ENCODE measurements at places on chromosomes 5 and 9.
A peak's percentile ranks its signal among the peaks of the same experiment; 100 is the strongest.

GRCh38 chr5:91272858-91273257 lies 110.3 kb downstream of the ARRDC3 start:
- DNase-seq, result no peak

GRCh38 chr5:173323106-173323798 lies 5.0 kb downstream of the STC2 start:
- no peak for DNase-seq

DNA sequence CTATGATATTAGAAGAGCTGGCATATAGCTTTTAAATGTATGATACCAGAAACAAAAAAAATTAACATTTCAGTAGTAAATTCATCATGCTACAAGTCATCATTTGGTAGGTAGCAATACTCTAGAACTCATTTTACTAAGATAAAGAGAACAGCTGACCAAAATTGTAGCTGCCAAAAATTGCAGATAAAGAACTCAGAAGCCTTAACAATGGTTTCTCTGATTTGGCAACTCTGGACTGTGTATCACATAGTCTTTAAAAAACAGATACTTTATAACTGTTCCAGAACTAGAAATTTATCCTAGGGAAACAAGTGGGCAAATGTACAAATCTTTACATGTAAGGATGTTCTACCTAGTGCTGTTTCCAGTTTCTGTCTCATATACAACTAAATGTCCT lies 33.9 kb downstream of the ZFR start:
- DNase-seq, result no peak

DNA sequence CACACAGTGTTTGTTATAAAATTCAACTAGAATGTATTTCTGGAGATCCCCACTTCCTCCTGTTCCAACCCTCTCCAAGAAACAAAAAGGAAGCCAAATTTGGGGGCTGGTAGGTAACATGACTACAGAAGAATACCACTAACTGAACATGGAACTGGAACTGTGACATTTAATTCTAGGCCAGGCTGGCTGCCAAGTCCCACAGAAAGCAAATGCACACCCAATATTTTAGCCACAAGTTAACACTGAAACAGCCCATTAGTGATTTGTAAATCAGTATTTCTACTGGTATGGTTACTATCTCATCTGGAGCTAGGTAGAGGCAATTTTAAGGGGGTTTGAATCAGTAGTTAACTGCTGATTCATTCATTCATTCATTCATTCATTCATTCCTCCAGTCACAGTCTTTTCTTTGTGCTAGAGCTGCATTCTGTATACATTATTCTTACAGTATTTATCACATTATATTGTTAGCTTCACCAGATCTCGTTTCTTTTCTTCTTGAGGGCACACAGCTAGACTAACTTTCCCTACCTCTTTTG lies 131.7 kb upstream of the GDNF start:
- no peak for DNase-seq

DNA sequence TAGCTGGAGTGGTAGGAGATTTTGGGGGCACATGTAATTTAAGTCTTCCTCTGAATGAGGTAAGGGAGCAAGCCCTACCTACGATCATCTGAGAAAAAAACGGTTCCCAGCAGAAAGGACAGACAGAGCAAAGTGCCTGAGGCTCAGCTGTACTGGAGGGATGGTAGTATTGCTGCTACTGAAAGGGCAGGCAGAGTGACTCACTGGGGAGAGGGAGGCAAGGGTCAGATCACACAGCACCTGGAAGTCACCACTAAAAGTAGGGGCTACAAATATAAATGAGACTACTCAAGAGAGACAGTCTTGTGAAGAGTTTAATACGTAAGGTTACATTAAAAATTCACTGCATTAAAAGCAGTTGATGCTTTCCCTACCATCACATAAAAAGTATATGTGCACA lies 75.9 kb downstream of the NFIB start:
- DNase-seq, result no peak

GRCh38 chr5:51632793-51633192 lies 249.5 kb downstream of the ISL1 start:
- no peak for DNase-seq

GRCh38 chr9:20593105-20593504 lies 29.2 kb downstream of the MLLT3 start:
- DNase-seq, result no peak

GRCh38 chr9:7169717-7170389 lies 412.1 kb downstream of the KDM4C start:
- no peak for DNase-seq

DNA sequence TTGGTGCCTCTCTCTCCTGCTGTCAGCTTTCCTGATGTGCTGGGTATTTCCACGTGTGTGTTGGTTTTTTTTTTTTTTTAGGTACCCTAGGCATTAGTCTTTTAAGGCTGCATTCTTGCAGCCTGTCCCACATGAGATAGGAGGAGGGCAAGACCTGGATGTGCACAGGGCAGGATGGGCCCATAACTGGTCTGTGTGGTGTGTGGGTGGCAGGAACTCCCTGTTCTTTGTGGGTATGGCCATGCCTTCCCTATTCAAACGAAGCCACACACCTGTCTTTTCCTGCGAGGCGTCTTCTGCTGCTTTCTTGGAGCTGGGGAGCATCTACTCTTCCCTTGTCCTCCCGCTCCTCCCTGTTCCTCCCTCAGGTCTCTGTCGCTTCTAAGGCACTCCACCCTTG lies 6.8 kb downstream of the SYK start:
- DNase-seq, result no peak

- DNase-seq, result peak; percentile 45
These were observed 297.3 kb downstream of the NR3C1 start for GRCh38 chr5:143106174-143106573.

GRCh38 chr5:28275931-28276330 lies 1237.5 kb upstream of the CDH9 start:
- no peak for DNase-seq

DNA sequence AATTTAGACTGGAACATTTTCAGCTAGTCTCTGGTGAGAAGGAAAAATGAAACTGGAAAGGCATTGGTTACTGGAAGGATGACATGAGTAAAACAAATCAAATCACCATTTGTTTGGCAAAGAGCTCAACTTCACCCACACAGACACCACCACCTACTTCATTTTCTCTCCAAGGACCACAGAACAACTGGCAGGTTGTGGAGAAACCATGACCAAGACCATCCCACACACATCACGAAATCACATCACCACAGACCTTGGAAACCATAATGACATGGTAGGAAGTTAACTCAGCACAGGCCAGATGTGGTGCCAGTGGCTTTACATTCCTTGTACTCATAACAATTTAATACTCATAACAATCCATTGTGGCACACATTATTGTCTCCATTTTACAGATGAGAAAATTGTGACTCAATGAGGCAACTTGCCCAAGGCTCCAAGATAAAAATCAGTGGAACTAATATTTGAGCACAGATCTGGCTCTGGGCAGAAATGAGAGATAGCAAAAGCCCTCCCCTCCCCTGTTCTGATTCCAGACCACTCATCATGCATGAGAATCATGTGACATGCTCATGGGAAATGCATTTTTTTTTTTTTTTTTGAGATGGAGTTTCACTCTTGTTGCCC lies 7.5 kb downstream of the OR1K1 start:
- no peak for DNase-seq

- no peak for DNase-seq
These were observed 37.2 kb downstream of the OLFML2A start for GRCh38 chr9:124814164-124814535.

DNA sequence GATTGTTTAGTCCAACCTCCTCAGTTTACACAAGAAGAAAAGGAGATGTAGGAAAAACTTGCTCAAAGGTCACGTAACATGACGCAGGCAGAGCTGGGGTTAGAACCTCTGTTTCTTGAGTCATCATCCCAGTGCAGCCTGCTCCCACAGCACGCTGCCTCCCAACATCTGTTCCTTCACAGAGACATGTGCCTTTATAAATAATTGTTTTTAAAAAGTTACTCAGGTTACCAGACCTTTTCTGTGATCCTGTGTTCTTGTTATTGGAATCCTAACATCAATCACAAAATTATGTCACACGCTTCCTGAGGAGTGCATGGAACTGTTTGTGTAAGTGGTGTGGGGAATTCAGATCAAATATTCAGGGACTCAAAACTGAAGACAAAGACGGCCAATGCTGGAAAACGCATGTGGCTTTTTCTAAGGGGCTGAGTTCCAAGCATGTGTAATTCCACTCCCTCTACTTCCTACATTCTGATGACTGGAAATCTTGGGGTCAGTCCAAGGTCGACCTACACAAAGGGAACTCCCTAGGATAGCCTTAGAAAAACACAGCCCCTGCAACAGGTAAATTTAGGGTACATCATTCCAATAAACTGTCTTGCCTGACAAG lies 184.3 kb downstream of the TSSK1B start:
- DNase-seq, result no peak

- DNase-seq, result no peak
These were observed 4.4 kb upstream of the TENT4A start for GRCh38 chr5:6708814-6709213.

GRCh38 chr5:81195335-81195929 lies 37.7 kb upstream of the CKMT2 start:
- DNase-seq, result peak; percentile 64

DNA sequence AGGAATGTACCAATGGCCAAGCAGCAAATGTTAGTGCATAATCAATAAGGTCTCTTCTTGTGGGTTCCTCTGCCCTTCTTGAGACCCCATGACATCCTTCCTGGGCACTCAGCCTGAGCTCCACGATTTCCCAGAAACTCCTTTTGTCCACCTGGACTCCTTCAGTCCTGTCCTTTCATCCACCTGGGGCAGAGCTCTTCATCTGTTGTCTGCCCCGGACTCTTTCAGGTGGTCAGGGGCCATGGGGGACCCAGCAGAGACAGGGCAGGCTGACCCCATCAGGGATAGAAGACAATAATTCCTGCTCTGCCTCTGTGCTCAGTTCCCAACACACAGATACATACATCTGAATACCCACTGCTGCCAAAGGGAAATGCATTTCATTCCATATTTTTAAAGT lies 58.9 kb upstream of the OTULINL start:
- DNase-seq, result no peak

DNA sequence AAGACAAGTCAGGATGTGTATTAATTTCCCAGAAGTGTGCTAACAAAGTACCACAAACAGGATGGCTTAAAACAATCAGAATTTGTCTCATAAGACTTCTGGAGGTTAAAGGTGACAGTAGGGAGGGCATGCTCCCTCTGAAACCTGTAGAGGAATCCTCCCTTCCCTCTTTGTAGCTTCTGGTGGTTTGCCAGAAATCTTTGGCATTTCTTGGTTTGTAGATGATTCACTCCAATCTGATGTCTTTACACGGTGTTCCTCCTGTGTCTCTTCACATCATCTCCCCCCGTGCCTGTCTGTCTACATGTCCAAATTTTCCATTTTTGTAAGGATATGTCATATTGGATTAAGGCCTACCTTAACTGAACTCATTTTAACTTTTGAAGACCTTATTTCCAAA lies 471.5 kb downstream of the ZNF608 start:
- DNase-seq, result no peak

GRCh38 chr5:78387468-78388153 lies 27.2 kb downstream of the SCAMP1 start:
- DNase-seq, result no peak

GRCh38 chr5:138911441-138911840 lies 36.3 kb upstream of the LRRTM2 start:
- no peak for DNase-seq

GRCh38 chr5:139459451-139459934 lies 3.0 kb downstream of the ECSCR start:
- DNase-seq, result peak; percentile 30

GRCh38 chr5:37721447-37721871 lies 118.4 kb downstream of the GDNF start:
- no peak for DNase-seq

DNA sequence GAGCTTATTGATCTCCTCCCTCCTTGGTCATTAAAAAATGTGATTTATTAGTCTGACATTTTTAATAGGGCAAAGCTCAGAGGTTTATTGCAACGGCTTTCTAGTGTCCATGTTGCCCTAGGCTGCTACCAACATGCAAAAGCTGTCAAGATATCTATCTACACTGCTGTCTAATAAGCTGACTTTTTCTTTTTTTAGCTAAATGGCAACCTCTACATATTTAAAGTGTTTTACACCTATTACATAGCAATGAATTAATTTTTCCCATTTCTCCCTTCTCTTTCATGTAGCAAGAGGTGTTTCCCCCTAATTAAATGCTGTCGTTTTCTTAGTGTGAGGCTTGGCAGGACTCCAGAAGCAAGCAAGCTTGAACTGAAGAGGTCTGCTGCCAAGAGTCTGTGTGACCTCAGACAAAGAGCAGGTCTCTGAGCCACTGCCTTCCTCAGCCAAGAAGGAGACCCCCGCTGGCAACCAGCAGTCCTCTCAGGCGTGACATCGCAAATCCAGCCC lies 79.4 kb downstream of the GAS1 start:
- DNase-seq, result peak; percentile 20

GRCh38 chr5:33231935-33232334 lies 208.8 kb upstream of the TARS1 start:
- DNase-seq, result no peak

GRCh38 chr9:17623965-17624364 lies 45.1 kb downstream of the SH3GL2 start:
- no peak for DNase-seq

- no peak for DNase-seq
These were observed 30.2 kb downstream of the CYSTM1 start for GRCh38 chr5:140205216-140205615.

- DNase-seq, result no peak
These were observed 210.7 kb upstream of the CDH10 start for GRCh38 chr5:24855485-24855884.

DNA sequence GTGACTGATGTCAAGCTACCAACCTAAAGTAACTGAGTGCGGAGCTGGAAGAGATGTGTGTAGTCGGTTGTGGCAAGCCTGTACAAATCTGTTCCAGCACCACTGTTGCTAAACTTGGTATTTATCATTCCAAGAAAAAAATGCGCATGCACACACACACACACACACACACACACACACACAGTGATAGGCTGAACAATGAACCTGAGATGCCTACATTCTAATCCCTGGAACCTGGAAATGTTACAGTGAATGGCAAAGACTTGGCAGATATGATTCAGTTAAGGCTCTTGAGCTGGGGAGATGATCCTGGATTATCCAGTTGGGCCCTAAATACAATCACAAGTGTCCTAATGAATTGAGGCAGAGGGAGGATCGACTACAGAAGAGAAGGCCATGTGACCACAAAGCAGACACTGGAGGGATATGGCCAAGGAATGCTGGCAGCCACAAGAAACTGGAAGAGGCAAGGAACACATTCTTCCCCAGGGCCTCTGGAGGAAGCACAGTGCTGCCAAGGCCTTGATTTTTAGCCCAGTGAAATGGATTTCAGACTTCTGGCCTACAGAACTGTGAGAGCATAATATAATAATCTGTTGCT lies 49.7 kb upstream of the LHFPL2 start:
- no peak for DNase-seq

DNA sequence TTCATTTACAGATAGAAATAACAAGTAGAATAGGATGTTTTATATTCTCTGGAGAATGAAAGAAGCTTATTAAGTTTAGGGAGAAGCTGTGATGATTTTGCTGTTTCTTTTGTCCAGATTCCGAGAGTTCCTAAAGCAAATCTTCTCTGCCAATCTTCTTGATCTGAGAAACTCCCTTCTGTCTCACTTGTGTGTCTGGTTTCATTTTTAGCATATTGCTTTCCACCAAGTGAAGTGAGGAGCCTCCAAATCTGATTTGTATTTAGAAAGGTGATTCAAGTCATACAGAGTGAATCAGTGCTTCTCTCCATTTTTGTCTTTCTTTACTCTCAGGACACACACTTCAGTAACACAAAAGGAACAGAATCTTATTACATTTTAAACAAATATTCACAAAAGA lies 48.4 kb downstream of the STX17 start:
- DNase-seq, result no peak

Data from SK-N-SH (cell line).